ENCODE measurements at places on chromosomes 12 and 14. TPM values are rescaled to one million over a fixed set of nuclear protein-coding genes. Genes with fewer than 3 reads are reported as not detected.

HCAR1 gene
- not detected for total RNA-seq

EEA1 gene
- 5.3 TPM for total RNA-seq

LMNTD1 gene
- not detected for total RNA-seq

SPTB gene
- total RNA-seq: 1.5 TPM

TDRD9 gene
- 0.14 TPM for total RNA-seq

FAM222A gene
- total RNA-seq: 3.4 TPM

NPFF gene
- total RNA-seq: not detected

TMEM132D gene
- total RNA-seq: not detected

BIN2 gene
- 0.08 TPM for total RNA-seq

AMIGO2 gene
- 82.1 TPM for total RNA-seq

CLEC4E gene
- 0.17 TPM for total RNA-seq

RNASE1 gene
- not detected for total RNA-seq

PTPRQ gene
- 0.01 TPM for total RNA-seq

CCDC184 gene
- 3.2 TPM for total RNA-seq

MORN3 gene
- total RNA-seq: 0.32 TPM
